ENCODE measurements at places on chromosomes 2 and 18. TPM values are rescaled to one million over a fixed set of nuclear protein-coding genes. Genes with fewer than 3 reads are reported as not detected.

Gene ITPRIPL1
- 1.6 TPM for total RNA-seq

Gene EGR4
- 0.23 TPM for total RNA-seq

Gene FEV
- total RNA-seq, result not detected

Gene TRABD2A
- 2.5 TPM for total RNA-seq

Gene LIMS3
- total RNA-seq, result 2.1 TPM

Gene LYG2
- total RNA-seq, result not detected

Gene ATOH8
- 3.2 TPM for total RNA-seq

Gene SPATA3
- not detected for total RNA-seq

Gene ANKRD29
- 11.3 TPM for total RNA-seq

Gene SLC5A7
- 14.3 TPM for total RNA-seq

Gene M1AP
- total RNA-seq, result 2.3 TPM

Gene CYP27A1
- 5.8 TPM for total RNA-seq

Gene NTSR2
- total RNA-seq, result 4.2 TPM

Gene CROCC2
- total RNA-seq, result 1.4 TPM

Gene COLEC12
- total RNA-seq, result 16.8 TPM

Gene CRYGD
- total RNA-seq, result 3.7 TPM

Gene ARHGEF4
- total RNA-seq, result 68.5 TPM

Gene GKN2
- not detected for total RNA-seq

Gene LRP1B
- 78.0 TPM for total RNA-seq

Gene ZSWIM2
- total RNA-seq, result 0.23 TPM

Gene XIRP2
- total RNA-seq, result 0.92 TPM

Gene GPR35
- total RNA-seq, result 0.46 TPM

Gene AQP12B
- total RNA-seq, result not detected

Gene LINC00305
- total RNA-seq, result not detected

Gene RSAD2
- total RNA-seq, result 3.2 TPM

Gene CGREF1
- 28.8 TPM for total RNA-seq

Gene SLC14A1
- 5.1 TPM for total RNA-seq

Gene CCDC68
- total RNA-seq, result 4.4 TPM

Gene SCN2A
- 252 TPM for total RNA-seq

Gene CERKL
- 6.2 TPM for total RNA-seq

Gene CXCR4
- total RNA-seq, result 46.8 TPM

Gene MSH6
- 50.3 TPM for total RNA-seq

Gene MC2R
- not detected for total RNA-seq

Gene RFTN2
- 52.6 TPM for total RNA-seq

Gene ARHGEF33
- total RNA-seq, result 6.0 TPM

Gene PLA2R1
- total RNA-seq, result 7.2 TPM

Gene SPR
- total RNA-seq, result 2.5 TPM

Gene MC5R
- 0.69 TPM for total RNA-seq

Gene SCN3A
- total RNA-seq, result 197 TPM

Gene TMEFF2
- 55.4 TPM for total RNA-seq

Gene RNF152
- total RNA-seq, result 144 TPM

Gene HAT1
- 60.9 TPM for total RNA-seq

Gene OR6B2
- not detected for total RNA-seq

Gene ACVR1C
- 3.5 TPM for total RNA-seq

Gene NFATC1
- total RNA-seq, result 1.4 TPM

Gene LGALSL
- total RNA-seq, result 48.9 TPM

Gene WDR54
- 34.4 TPM for total RNA-seq

Gene MRPL33
- 102 TPM for total RNA-seq

Gene ALK
- total RNA-seq, result 21.0 TPM

Gene CD226
- 1.8 TPM for total RNA-seq

Gene GAREM2
- total RNA-seq, result 17.3 TPM

Data from diencephalon (tissue), 1 donor.